ENCODE measurements at places on chromosomes 1 and 21. TPM values are rescaled to one million over a fixed set of nuclear protein-coding genes. Genes with fewer than 3 reads are reported as not detected.

- DNase-seq = no peak
These were observed 97.2 kb downstream of the WDR4 start for GRCh38 chr21:42781971-42782722.

DNA sequence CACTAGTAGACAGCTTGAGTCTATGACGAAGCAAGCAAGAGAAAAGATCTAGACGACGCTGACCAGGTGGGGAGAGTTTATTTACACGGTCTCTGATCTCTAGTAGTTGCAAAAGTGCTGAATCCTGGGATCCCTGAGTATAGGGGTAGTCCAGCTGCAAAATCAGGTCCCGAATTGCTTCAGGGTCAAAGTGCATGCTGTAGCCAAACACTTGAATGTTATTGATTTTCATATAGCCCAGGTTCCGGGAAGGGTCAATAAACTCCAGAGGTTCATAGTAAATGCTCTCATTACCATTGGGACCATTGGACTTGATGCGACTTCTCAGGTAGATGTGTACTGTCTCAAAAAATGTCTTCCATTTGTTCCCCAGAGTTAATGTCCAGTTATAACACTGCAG lies 379.6 kb downstream of the BRINP3 start:
- DNase-seq = no peak

F3 gene
- total RNA-seq = 50.8 TPM

DNA sequence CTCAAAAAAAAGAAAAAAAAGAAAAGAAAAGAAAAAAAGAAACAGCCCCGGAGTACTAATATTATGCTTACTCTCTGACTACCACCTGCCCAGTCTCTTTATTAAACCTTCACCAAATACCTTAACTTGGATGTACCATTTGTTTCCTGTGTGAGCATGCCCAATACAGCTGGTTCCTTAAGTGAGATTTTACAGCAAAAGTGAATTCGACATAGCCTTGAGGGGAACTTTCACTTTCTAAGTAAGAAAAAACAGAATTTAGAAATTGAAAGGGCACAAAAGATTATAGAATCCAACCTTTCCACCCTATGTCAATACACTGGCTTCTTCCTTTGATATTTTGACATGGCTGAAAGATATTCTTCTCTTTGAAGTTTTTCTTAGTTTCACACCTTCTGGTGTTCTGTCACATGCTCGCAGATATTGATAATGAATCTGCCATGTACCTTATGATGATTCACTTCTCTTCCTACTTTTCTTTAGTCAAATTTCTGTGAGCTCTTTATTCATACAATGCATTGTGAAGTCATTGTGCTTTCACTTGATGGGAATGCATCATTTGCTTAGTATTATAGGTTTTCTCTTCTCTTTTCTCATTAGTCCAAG lies 5.2 kb upstream of the GIPC2 start:
- no peak for DNase-seq

COA6 gene
- total RNA-seq = 27.7 TPM

FAM78B gene
- 0.33 TPM for total RNA-seq

KLF17 gene
- total RNA-seq = 0.50 TPM

ABCD3 gene
- 34.4 TPM for total RNA-seq

GRCh38 chr1:167679714-167680113 lies 42.1 kb upstream of the MPZL1 start:
- no peak for DNase-seq

- peak; percentile 97 for DNase-seq
These were observed 29.1 kb upstream of the C21orf91 start for GRCh38 chr21:17848228-17848627.

- DNase-seq = peak; percentile 32
These were observed 11.9 kb downstream of the XPR1 start for GRCh38 chr1:180643693-180644092.

PRR9 gene
- not detected for total RNA-seq

DNA sequence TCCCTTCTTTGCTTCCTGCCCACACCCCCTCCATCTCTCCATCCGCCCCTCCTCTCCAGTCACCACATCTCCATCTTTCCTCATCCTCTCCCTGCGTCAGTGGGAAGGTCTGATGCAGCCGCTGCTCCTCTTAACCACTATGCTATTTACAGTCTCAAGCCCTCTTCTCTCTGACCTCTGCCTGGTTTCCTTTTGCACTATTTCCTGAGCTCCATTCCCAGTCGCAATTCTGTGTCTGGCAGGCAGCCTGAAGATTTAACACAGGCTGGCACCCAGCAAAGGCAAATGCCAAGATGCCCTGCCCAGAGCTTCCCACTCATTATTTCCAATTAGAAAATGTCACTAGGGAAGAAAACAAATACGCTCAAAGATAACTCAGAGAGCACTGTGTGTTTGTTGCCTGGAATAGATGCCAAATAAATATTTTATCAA lies 89.6 kb upstream of the LPGAT1 start:
- DNase-seq = peak; percentile 79

RHD gene
- total RNA-seq = not detected

DNA sequence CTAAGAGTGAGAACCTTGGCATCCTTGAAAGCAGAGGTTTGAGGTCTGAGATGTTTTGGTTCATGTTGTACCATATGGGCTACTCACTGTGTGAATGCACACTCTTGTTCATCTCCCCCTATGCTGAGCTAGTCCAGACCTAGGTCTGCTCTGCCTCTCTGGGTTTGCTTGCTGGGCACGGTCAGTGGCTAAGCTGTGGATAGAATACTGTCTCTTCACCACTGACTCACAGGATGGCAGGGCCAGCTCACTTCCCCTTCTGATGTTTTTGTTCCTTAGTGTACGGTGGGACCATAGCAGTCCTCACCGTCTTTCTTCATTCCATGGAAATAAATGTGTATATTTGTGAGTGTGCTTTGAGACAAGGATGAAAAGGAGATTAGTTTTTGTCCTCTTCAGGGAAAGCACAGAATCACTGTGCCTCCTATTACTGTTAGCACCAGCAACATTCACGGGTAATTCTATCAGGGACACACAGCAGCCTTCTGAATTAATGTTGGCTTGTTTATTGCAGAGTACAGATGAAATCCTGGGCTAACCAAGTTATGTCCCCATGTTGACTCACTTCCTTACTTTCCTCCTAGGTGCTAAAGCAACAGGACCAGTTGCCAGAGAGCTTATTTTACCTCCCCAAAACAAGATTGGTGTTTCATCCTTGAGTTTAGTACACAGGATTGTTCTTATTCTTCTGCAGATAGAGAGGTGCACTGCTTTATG lies 56.9 kb upstream of the IVNS1ABP start:
- peak; percentile 14 for DNase-seq

GRCh38 chr1:94866164-94866807 lies 46.1 kb downstream of the SLC44A3 start:
- DNase-seq = peak; percentile 92

RCAN3 gene
- 5.0 TPM for total RNA-seq

GRCh38 chr1:29753244-29753643 lies 516.9 kb downstream of the PTPRU start:
- no peak for DNase-seq

ARV1 gene
- total RNA-seq = 16.8 TPM

DNA sequence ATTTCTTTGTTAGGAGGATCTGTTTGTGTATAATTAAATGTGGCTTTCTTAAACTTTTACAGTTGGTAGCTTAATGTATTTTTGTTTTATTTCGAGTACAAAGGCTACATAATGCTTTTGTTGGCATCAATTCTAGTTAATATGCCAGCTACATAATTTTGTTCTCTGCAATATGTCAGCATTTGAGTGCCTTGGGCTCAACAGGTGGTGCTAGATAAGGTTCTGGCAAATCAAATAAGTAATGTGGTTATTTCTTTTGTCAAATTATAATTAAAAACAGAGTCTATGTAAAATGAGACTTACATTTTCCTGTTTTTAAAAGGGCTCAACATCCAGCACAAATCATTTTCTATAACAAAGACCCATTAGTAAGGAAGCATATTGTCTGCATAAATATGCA lies 410.6 kb upstream of the NR5A2 start:
- no peak for DNase-seq

DNA sequence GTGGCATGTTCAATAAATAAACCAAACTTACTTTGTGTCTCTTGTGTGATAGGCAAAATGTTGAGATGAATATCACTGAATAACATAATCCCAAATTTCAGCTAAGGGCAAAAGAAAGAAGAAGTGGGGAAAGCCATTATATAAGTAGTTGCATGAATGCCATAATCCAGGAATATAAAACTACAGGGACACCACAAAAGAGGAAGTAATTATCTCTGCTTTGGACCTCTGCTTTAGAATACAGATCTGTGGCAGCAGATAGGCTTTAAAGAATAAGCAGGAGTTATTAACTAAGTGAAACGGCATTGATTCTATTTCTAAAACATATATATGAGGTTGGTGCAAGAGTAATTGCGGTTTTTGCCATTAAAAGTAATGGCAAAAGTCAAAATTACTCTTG lies 288.5 kb upstream of the SNX7 start:
- no peak for DNase-seq

DNA sequence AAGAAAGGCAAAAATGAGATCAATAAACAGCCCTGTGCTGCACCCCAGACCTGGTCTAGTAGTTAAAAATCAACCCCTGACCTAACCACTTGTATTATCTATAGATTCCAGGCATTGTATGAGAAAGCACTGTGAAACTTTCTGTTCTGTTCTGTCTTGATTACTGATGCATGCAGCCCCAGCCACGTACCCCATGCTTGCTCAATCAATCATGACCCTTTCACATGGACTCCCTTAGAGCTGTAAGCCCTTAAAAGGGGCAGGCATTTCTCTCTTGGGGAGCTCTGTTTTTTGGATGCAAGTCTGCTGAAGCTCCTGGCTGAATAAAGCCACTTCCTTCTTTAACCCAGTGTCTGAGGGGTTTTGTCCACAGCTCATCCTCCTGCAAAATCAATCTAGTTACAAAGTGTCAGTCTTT lies 24.2 kb upstream of the CD34 start:
- no peak for DNase-seq

DNA sequence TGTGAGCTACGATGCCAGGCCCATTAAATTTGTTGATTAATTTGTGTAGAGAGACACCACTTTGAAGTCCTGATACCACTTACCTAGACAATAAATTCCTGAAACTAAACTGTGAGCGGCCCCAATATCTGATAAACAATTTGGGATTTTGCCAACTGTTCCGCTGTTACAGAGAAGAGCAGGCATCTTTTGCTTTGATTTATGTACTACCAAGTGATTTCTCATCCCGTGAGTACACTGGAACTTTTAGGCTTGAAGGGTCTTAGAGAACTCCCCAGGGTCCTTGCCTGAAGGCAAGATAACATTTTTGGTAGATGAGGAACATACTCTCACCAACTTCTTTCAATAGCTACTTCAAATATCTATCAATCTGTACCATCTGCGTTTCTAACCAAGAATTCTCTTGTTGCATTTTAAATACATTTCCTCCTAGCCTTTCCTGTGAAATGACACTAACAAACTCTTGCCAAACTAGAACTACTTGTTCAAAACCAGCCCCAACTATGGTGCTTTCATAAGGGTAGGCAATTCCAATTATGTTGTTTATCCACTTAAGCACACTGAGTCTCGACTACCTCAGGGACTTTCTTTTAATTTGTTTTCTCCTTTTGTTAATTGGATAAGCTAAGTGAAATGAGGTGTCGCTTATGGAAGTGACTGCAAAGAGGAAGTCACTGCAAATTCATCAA lies 23.2 kb upstream of the SLC30A1 start:
- no peak for DNase-seq

LRRC3 gene
- 0.26 TPM for total RNA-seq

HORMAD1 gene
- total RNA-seq = under 0.01 TPM

FAM72C gene
- 0.83 TPM for total RNA-seq

DNA sequence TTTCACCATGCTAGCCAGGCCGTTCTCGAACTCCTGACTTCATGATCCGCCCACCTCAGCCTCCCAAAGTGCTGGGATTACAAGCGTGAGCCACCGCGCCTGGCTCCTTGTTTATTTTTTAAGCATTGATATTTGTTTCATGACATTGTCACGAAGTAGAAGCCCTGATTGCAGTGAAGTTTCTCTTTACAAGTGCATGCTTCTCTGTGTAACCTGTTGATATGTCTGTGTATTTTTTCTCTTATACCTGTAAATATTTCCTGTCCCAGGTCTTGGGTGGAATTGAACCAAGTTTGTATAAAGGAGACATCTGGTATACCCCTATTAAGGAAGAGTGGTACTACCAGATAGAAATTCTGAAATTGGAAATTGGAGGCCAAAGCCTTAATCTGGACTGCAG lies 73.5 kb upstream of the FAM3B start:
- DNase-seq = no peak

NRDC gene
- total RNA-seq = 116 TPM

SELE gene
- total RNA-seq = not detected

DNA sequence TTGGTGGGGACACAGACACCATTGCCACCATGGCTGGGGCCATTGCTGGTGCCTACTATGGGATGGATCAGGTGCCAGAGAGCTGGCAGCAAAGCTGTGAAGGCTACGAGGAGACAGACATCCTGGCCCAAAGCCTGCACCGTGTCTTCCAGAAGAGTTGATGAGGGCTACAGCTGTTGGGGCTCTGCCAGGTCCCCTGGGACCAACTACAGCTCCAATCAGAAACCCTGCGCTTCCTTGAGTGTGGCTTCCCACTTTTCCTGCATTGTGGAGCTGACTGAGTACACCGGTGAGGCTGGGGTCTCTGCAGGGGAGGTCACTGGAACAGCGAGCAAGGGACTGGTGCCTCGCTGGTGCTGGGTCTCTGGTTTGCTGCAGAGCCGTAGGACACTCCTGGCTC lies 4.5 kb downstream of the ADPRS start:
- DNase-seq = no peak

DNA sequence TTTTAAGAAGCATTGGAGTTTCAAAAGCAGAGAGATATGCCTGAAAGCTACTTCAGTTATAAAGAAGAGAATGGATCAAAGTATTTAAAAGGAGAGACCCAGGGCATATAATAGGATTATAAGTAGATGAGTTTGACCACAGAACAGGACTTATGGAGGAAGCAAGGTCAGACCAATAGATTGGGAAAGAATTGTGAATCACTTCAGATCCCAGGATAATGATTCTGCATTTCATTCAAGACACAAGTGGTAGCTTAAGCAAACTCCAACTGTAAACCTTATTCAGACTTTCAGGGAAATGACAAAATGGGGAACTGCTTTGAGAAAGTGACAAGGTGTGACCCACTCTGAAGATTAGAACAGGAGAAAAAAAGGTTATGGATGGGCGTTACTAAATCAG lies 18.9 kb upstream of the OR10J5 start:
- no peak for DNase-seq

- DNase-seq = no peak
These were observed 25.3 kb downstream of the RRAGC start for GRCh38 chr1:38834221-38834782.

- DNase-seq = peak; percentile 19
These were observed 23.2 kb upstream of the BECN2 start for GRCh38 chr1:241934201-241934848.

- DNase-seq = no peak
These were observed 74.0 kb downstream of the TLR5 start for GRCh38 chr1:223068900-223069665.

GRCh38 chr1:183339556-183340167 lies 78.5 kb downstream of the NMNAT2 start:
- no peak for DNase-seq

LMX1A gene
- total RNA-seq = not detected

- peak; percentile 29 for DNase-seq
These were observed 1.1 kb downstream of the ZSWIM5 start for GRCh38 chr1:45205011-45205909.

DNA sequence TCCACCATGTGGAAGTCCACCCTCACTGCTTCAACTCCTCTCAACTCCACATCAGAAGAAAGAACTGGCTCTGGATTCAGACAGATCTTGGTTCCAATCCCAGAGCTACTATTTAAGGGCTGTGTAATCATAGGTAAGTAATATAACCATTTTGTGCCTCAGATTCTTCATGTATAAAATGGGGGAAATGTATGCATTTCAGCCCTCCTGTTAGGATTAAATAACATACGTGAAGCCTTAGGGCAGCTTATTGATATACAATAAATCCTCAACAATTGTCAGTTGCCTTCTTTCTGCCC lies 23.3 kb downstream of the OTUD7B start:
- DNase-seq = no peak

ODR4 gene
- total RNA-seq = 13.7 TPM
